ENCODE measurements at places on chromosomes 3 and 15.

DNA sequence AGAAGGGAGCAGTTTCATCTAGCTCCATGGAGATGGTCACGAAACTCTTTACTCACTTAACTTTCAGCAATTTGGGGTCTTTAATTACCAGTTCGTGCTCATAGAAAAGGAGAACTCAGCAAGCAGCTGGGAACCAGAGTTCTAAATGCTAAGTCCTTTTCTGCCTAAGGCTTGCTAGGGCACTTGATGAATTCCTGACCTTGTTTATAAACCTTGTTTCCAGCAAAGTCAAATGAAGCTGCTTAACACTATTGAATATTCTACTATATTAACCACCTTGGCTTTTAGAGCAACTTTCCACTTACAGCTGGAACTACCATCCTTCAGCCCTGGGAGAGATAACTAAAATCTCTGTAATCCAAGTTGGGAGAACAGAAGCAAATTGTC, 79.5 kb upstream of the TSC22D2 start:
- DNase-seq: no peak

DNA sequence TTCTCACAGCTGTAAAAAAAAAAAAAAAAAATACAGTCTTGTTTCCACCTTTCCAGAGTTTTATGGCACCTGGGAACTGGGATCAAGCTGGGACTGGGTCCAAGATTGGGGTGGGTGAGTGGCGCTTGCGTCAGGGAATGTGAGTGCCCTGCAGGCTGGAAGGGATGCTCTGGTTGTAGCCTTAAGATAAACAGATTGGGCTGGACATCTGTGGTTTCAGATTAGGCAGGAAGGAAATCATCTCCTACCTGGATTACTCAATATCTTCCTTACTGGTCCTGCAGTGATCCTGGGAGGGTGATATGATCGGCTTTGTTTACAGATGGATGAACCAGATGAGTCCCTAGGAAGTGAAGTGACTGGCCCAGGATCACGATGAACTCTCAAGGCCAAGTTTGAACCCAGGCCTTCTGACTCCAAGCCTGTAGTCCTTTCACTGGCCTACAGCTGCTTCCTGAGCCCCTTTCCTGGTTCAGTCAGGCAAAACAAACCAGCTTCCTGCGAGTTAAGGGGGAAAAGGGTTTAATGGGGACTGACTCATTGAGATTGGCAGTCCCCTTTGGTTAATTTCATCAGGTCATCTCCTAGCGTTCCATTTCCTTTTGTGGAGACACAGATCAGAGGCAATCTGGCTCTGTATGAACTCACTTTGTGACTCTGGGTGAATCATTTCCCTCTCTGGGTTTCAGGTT, 179.8 kb downstream of the THSD4 start:
- DNase-seq: peak; percentile 88

- no peak for DNase-seq
Observed at GRCh38 chr3:178671791-178672190, 135.6 kb downstream of the KCNMB2 start.

- DNase-seq: no peak
Observed at GRCh38 chr3:63817225-63817624, 1.9 kb upstream of the C3orf49 start.

GRCh38 chr3:36895496-36896409, 49.1 kb downstream of the TRANK1 start:
- no peak for DNase-seq

DNA sequence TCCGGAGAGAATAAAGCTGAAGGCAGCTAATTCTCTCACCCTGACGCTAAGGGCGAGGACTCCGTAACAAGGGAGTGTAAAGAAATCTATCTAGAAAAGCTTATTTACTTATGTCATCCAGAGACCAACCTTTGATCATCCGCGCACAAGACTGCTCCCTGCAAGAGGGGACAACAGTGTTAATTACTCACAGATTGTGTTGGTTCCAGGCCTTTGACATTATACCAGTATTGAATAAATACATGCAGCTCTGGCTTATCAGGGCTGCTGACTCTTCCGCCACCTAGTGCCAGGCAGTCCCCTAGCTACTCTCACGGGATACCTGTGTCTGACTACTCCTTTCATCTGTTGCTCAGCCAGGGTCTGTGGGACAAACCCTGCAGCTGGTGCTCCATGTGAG, 211.7 kb downstream of the DTWD1 start:
- DNase-seq: peak; percentile 68

- DNase-seq: no peak
Observed at GRCh38 chr3:51304230-51304629, 80.9 kb upstream of the MANF start.

GRCh38 chr3:97043411-97043810, 229.0 kb downstream of the EPHA6 start:
- DNase-seq: no peak

DNA sequence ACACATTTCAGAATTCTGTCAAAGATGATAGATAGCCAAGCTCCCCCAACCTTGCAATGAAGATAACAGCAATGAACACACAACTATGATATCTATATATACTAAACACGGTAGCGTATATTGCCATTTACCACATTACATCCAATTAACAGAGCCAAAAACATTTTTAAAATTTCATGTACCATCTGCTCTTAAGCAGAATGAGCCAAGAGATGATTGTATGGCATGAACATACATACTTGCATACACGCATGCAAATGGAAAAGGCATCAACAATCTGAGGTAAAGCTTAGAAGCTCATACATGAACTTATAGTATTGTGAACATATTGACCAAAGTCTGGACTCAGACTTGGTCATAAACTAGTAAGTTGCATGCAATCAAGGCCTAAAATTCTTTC, 712.9 kb upstream of the GOLIM4 start:
- DNase-seq: no peak

GRCh38 chr3:98717584-98717983, 45.6 kb upstream of the ST3GAL6 start:
- DNase-seq: no peak

GRCh38 chr3:139715743-139716360, 38.1 kb upstream of the NMNAT3 start:
- DNase-seq: no peak

GRCh38 chr3:69012100-69012799, 1.2 kb downstream of the EOGT start:
- peak; percentile 22 for DNase-seq

- no peak for DNase-seq
Observed at GRCh38 chr3:43525941-43526607, 95.7 kb downstream of the ANO10 start.

DNA sequence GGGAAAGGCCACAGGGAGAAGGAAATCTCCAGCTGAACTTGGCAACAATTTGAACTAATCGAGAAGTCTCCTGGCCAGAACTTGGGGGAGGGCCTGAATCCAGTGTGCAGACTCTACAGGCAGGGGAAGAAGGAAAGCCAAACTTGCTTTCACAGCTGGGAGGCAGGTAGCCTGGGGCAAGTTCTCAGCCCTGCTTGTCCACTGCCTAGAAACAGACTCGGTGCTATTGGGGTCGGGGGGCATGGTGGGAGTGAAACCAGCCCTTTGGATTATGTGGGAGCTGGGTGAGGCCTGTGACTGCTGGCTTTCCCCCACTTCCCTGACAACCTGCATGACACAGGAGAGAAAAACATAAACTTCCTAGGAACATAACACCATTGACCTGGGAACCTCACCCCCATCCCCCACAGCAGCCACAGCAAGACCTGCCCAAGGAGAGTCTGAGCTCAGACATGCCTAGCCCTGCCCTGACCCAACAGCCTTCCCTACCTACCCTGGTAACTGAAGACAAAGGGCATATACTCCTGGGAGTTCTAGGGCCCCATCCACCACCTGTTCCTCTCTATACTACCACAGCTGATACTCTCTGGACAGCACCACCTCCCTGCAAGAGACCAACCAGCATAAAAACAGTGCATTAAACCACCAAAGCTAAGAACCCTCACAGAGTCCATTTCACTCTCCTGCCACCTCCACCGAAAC, 103.7 kb upstream of the MNS1 start:
- DNase-seq: no peak

DNA sequence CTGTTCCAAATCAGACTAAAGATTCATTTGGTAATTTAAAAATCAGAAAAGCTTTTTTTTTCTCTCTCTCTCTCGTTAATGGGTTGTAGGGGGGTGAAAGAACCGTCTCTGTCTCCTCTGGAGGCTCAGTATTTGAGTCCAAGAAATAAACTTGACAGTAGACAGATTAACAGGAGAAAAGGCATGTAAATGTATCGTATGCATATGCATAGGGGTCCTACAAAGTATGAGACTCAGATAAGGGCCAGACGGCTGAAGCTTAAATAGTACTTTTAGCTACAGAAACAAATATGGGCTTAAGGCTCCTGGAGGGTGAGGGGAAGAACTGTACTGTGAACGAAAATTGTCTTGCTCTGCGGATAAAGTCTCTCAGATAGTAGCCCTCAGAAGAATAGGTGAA, 42.4 kb downstream of the PIK3CA start:
- DNase-seq: no peak

DNA sequence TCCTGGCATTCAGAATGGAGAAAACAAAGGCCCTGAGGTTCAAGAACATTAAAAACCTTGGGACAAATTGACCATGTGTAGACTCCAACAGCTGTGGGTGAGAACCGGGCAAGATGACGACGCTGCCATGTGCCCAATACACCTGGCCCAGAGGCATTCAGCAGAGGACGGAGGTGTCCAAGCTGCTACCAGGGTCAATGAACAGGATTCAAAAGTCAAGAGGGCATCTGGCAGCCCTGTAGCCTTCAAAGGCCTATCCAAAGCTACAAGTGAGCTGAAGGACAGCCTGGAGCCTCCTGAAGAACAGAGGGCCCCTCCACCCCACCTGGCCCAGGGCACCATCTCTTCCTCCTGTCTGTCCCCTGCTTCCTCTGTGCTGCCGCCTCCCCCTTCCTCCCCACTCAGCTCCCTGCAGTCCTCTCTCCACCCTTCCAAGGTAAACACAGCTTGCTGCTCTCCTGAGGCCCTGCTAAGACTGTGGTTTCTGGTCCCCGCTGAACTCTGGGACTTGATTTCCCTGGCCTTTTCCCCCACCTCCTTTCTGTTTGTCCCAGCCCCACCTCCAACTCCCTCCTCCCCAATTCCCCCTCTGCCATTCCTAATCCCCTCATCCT, 57.5 kb downstream of the HMCES start:
- DNase-seq: no peak

GRCh38 chr3:26368312-26368711, 254.3 kb upstream of the LRRC3B start:
- no peak for DNase-seq

GRCh38 chr3:182970811-182971418, 9.4 kb downstream of the DCUN1D1 start:
- DNase-seq: no peak

GRCh38 chr3:195441476-195441991, 1.3 kb downstream of the ACAP2 start:
- DNase-seq: peak; percentile 66

GRCh38 chr3:54178376-54178775, 56.0 kb downstream of the CACNA2D3 start:
- no peak for DNase-seq

GRCh38 chr15:96321639-96322535, 8.6 kb upstream of the NR2F2 start:
- DNase-seq: peak; percentile 19

GRCh38 chr3:146019508-146019907, 141.5 kb downstream of the PLOD2 start:
- DNase-seq: no peak

- DNase-seq: no peak
Observed at GRCh38 chr15:39804026-39804425, 21.4 kb upstream of the FSIP1 start.

DNA sequence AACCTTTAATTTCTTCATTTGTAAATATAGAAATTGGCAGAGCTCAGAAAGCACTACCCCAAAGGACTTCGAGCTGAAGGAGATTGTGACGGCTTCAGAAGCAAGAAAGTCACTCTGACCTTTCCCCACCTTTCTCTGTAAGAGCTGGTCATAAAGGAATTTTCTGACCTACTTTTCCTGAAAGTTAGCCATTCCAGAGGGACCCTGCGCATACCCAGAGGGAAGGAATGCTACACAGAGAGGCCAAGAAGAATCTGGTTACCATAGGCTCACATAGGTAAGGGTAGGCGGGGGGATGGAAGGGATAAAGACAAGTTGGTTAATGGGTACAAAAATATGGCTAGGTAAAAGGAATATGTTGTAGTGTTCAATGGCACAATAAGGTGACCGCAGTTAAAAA, 1080.3 kb downstream of the ZPLD1 start:
- no peak for DNase-seq
